ENCODE measurements at places on chromosomes 7 and 10.

GRCh38 chr10:117441361-117441760 lies 66.1 kb upstream of the PDZD8 start:
- DNase-seq: no peak

DNA sequence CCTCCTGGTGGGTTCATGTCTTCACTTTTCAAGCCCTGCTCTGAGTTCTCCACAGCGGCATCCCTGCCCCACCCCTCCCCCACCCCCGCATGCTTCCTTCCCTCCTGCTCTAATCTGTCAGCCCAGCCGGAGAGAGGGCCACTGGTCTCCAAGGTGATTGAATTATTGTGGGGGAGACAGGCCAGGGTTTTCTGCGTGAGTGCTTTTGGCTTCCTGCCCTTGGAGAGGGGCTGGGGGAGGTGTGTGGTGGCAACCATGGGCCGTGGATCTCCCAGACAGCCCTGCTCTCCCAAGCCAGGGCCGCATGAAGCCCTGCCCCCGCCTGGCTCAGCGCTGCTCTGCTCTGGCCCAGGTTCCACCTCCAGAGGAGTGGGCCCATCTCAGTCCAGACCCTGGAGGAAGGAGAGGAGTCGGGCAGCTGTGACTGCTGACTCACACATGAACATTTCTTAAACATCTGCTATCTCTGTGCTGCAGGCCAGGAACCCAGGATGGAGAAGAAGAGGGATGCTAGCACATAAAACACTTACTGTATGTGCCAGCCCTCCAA lies 109.9 kb downstream of the ZMIZ1 start:
- DNase-seq: peak; percentile 65

DNA sequence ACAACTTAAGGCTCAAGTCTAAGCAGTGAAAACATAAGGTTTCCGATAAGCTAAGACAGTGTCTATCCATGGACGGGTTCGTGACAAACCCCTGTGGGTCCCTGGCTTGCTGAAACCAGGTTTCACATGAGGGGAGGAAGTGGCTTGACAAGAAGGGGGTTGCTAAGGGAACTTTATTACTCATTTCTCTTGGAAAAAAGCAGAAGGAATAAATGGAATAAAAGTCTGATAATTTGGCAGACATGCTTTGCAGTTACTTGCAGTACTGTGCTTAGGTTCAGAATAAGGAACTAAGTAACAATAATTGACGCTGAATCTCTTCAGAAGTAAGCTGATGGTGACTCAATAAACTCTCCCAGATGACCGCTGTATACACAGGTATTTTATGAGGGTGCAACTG lies 34.7 kb downstream of the RBM17 start:
- no peak for DNase-seq

DNA sequence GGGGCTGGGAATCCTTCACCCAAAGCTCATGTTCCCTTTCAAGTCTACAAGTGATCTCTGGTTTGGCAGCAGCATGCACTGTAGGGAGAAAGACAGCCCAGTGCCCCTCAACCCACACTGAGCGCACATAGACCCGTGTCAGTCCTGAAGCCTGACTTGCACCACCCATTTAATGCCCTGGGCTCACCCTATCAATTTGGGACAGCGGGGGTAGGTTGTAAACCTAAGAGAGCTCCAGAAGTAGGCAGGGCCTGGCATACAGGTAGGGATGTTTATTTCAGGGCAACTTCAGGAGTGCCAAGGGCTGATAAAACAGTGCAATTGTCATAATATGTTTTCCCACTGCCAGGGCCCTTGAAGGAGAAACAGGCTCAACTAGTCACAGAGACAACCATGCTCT lies 3.5 kb upstream of the ATP6V0E2 start:
- DNase-seq: no peak

DNA sequence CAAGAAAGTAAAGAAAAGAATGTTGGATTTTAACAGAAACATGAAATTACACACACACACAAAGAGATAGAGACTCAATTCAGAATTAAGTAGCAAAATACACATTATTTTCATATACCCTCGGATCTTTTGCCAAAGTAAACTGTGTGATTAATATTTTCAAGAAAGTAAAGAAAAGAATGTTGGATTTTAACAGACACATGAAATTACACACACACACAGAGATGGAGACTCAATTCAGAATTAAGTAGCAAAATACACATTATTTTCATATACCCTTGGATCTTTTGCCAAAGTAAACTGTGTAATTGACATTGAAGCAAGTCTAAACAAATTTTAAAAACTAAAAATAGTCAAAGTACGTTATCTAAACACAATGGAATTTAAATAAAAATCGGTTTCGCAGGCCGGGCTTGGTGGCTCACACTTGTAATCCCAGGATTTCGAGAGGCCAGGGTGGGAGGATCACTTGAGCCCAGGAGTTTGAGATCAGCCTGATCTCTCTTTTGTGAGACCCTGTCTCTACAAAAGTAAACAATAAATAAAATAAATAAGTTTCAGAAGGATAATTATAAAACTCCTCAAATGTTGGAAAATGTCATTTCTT lies 337.3 kb upstream of the MAGI2 start:
- no peak for DNase-seq

DNA sequence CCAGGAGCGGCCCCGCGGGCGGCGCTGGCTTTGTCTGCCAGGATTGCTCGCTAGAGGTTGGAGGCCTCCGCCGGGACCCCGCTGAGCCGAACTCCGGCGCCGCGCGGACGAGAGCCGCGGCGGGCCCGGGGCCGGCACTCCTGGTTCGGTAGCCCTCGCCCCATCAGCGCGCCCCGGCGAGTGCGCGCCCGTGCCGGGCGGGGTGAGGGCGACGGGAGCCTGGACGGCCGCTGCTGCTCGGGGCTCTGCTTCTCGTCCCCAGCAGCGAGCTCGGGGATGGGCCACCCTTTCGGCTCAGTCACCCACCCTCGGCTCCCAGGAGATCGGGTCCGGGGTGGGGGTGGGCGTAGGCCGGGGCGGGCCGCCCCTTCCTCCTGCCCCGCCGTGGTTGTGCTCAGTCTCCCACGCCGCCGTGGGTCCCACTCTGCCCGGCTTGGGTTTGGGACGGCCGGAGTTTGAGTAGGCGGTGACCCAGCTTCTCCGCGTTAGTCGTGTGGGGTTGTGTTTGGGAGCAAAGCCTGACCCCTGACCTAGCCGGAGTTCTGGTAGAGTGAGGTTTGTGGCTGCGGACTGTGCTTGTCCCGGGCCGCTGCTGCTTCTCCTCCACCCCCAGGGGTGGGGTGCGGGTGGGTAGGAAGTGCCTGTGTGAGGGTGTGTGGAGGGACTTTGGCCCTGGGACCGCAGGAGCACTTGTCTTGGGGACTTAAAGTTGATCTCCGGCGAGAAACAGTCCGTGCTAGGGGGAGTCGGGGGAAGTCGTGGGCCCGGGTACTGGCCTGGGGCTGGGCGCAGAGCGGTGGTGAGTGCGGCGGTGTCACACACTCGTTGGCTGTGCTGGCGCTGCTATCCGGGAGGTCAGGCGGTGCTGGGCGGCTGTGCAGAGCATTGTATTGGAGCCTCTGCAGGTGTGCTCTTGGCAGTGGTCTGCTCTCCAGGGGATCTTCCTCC lies 677 bp downstream of the TSPAN14 start:
- DNase-seq: no peak

- no peak for DNase-seq
These were observed 262.8 kb downstream of the DYNC1I1 start for GRCh38 chr7:96034940-96035727.

GRCh38 chr10:102287538-102287937 lies 42.2 kb downstream of the GBF1 start:
- no peak for DNase-seq

DNA sequence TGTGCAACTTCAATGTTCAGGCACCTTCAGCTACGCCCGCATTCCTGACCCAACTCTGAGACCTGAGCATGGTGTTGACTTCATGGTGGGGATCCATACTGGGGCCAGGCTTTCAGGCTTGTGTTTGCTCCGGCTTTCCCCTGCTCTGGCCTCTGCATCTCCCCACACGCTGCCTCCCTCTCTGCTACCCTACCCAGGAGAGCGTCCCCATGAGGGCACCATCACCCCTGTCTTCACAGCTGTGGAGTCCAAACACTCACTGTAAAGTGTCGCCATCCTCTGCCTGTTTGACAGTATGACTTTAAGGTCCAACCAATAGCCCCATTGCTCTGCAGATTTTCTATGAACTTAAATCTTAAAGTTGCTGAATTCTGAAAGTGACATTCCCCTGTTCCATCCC lies 199.0 kb upstream of the GRB10 start:
- DNase-seq: no peak

DNA sequence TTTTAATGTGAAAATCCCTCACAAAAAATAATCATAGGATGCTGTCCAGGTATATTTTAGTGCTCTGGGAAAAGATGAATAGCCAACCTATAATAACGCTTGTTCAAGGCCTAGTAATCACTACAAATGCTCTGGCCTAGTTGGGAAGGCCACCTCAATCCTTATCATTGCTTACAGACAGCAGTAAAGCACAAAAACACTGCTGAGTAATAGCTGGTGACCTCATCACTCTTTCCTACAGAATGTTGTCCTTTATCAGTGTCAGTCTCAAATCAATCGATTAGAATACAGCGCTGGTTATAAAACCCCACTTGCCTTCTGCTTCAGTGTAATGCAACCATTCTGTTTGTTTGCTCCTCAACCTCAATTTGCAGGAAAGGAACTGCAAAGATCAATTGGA lies 72.6 kb upstream of the STEAP1 start:
- no peak for DNase-seq

DNA sequence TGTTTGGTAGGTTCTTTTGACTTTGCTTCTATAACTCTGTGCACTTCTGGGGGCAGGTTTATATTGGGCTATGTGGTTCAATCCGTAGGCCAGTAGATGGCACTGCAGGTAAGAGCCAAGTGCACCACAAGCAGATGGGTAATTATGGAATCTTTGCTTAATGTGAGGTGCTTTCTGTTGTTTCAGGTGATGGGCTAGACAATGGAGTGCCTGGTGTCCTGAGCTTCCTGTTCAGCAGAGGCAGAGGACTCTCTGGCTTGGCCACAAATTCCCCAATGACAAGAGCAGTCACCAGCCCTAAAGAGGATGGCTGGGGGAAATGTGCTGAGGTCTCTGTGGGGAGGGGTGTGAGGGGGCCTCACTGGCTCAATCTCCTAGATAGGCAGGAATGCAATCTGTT lies 455.0 kb downstream of the CCSER2 start:
- peak; percentile 61 for DNase-seq

- DNase-seq: no peak
These were observed 585.2 kb downstream of the PARD3 start for GRCh38 chr10:34229917-34230316.

- DNase-seq: no peak
These were observed 80.9 kb upstream of the ATP6V0A4 start for GRCh38 chr7:138878856-138879255.

GRCh38 chr10:132172091-132173066 lies 14.4 kb upstream of the DPYSL4 start:
- DNase-seq: peak; percentile 66

- DNase-seq: no peak
These were observed 59.5 kb upstream of the MDFIC start for GRCh38 chr7:114862406-114862805.

DNA sequence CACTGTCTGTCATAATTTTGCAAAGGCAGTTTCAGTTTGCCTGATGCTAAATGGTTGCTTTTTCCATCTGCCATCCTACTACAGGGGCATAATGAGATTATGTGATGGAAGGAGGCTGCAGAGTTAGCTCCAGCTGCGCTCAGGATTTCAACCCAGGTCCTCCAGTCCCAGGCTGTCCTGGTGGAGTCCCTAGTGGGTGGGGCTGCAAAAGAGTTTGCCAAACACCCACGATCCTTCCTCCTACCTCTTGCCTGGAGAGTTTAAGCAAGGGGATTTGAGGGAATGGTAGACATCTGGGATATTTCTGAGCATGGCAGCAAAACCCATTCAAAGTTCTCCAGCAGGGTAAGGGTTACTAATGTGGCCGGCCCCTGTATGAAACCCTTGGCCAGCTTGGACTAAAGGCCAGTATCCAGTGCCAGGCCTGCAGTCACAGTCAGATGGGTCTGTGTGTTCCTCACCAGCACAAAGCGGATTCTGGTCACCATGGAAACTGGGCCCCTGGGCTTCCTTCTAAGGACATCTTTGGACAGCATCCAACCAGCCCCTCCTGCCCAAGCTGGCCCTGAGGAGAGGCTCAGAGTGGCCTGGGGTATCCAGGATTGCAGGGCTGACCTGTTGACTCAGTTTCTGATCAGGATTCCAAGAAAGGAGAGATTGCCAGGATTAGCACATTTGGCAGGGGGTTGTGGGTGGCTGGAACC lies 42.7 kb upstream of the CHST3 start:
- peak; percentile 1 for DNase-seq

DNA sequence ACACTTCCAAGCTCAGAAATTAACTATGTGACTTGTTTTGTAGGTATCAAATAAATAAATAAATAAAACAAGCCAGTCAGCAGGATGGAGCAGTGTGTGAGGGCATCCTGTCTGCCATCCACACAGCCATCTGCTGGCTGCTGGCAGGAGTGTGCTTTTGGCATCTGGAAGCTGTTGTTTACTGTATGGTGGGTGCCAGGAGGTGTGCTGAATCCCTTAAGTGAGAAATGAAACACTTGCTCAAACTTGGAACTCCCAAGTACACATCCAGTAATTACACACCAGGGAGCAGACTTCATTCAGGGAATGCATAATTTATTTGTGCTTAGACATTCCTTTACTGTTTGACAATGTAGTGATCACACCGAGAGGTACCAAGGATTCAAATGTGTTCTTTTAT lies 16.9 kb upstream of the TAX1BP1 start:
- no peak for DNase-seq

GRCh38 chr7:82605247-82605864 lies 161.8 kb upstream of the CACNA2D1 start:
- DNase-seq: peak; percentile 59

GRCh38 chr10:100970076-100970913 lies 991 bp downstream of the SEMA4G start:
- DNase-seq: no peak

DNA sequence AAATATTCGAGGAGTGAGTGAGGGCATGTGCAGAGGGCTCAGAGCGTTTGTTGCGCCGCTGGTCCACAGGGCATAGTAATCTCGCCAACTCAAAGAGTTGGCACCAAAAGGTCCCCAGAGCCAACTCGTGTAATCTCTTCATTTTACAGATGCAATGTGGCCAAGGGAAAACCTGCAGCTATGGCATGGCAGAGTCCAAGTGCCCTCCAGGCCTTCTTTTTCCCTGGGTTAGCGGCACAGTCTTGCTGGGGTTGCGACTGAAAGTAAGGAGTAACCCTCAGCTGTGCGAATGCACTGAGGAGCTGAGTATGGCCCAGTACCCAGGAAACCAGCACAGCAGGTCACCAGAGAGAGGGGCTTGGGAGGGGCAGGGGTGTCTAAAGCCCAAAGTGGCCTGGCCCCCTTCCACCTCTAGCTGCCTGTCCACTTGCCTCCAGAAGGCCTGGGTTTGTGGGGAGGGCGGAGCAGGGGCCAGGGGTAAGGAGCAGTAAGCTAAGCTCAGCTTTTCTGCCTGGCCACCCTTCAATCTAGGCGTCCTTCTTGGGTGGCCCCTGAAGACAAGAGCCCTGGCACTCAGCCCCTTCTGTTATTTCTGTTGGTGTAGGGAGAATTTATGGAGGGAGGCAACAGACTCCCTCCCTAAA lies 3.3 kb upstream of the GAD2 start:
- no peak for DNase-seq

DNA sequence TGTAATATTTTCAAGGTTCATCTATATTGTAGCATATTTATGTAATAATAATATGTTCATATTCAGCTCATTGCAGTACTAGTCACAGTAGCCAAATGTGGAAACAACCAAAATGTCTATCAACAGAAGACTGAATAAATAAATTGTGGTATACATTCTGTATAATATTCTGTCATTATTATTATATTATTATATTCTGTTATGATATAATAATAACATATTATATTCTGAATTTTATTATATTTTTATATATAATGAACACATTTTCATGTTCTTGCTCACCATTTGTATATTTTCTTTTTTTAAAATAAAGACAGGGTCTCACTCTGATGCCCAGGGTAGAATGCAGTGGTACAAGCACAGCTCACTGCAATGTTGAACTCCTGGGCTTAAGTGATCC lies 91.2 kb upstream of the STARD3NL start:
- DNase-seq: no peak

All from NCI-H1436 (cell line).